ENCODE measurements at places on chromosomes 4 and X. TPM values are rescaled to one million over a fixed set of nuclear protein-coding genes. Genes with fewer than 3 reads are reported as not detected.

STK26 gene
- total RNA-seq, result 0.33 TPM

USP17L17 gene
- total RNA-seq, result not detected

TMEM165 gene
- total RNA-seq, result 116 TPM

PDK3 gene
- total RNA-seq, result 11.0 TPM

PNMA6F gene
- total RNA-seq, result not detected

ASB12 gene
- total RNA-seq, result not detected

PNPLA4 gene
- 5.4 TPM for total RNA-seq

VGLL1 gene
- total RNA-seq, result not detected

CSTF2 gene
- 24.9 TPM for total RNA-seq

KLHL4 gene
- 34.6 TPM for total RNA-seq

HOPX gene
- 0.21 TPM for total RNA-seq

PWWP3B gene
- total RNA-seq, result 1.5 TPM

GPRASP3 gene
- 11.4 TPM for total RNA-seq

WDR17 gene
- 0.32 TPM for total RNA-seq

ITIH6 gene
- total RNA-seq, result not detected

USP17L5 gene
- not detected for total RNA-seq

CFI gene
- total RNA-seq, result 25.1 TPM

CSAG3 gene
- not detected for total RNA-seq

AVPR2 gene
- not detected for total RNA-seq

HSFX4 gene
- total RNA-seq, result not detected

JAKMIP1 gene
- not detected for total RNA-seq

FRG2 gene
- not detected for total RNA-seq

NEXMIF gene
- under 0.01 TPM for total RNA-seq

FAM120C gene
- 5.4 TPM for total RNA-seq

MAD2L1 gene
- 53.8 TPM for total RNA-seq

NPNT gene
- total RNA-seq, result 0.11 TPM

SOX3 gene
- not detected for total RNA-seq

SHOX gene
- not detected for total RNA-seq

TCEAL6 gene
- not detected for total RNA-seq

MAGEA12 gene
- not detected for total RNA-seq

UGT2B15 gene
- total RNA-seq, result not detected

POU3F4 gene
- total RNA-seq, result not detected

NPY2R gene
- total RNA-seq, result not detected

SPANXC gene
- total RNA-seq, result not detected

CORIN gene
- 0.56 TPM for total RNA-seq

SRPK3 gene
- 0.07 TPM for total RNA-seq

PPP4R3C gene
- not detected for total RNA-seq

CXCL11 gene
- total RNA-seq, result 2.6 TPM

CBLL2 gene
- total RNA-seq, result not detected

F11 gene
- total RNA-seq, result not detected

SLC10A6 gene
- 0.13 TPM for total RNA-seq

AKAP4 gene
- not detected for total RNA-seq

VSIG4 gene
- total RNA-seq, result not detected

Measured in pulmonary artery endothelial cell (primary cell).